Stimulated activated naive CD8-positive, alpha-beta T cell treated with anti-CD3 and anti-CD28 coated beads, Interleukin-15, Interleukin-2, amounts not matched to agents 100 U/mL and 50 U/mL, for 24 hours (primary cell): ENCODE measurements at places on chromosomes 12 and 14.
A peak's percentile ranks its signal among the peaks of the same experiment; 100 is the strongest.

DNA sequence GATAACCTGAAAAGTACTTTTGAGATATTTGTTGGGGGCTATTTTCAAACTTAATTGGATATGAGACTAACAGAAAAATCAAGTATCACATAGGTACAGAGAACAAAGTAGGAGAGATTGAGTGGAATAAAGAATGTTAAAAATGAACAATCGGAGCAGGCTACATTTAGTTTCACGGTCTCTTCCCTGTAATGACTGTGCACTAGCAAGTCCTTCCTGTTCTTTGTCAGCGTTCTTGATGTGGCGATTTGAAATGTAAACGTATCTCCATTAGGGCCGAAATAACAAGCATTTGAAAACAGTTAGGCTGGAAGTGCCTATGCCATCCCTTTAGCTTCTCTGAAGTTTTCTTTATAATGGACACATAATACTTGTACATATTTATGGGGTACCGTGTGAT, 31.0 kb downstream of the SLC25A29 start:
- DNase-seq, result no peak

- DNase-seq, result no peak
These were observed 164.5 kb upstream of the E2F7 start for GRCh38 chr12:77229640-77230442.

- no peak for DNase-seq
These were observed 159.8 kb downstream of the CACNA1C start for GRCh38 chr12:2212537-2212936.

DNA sequence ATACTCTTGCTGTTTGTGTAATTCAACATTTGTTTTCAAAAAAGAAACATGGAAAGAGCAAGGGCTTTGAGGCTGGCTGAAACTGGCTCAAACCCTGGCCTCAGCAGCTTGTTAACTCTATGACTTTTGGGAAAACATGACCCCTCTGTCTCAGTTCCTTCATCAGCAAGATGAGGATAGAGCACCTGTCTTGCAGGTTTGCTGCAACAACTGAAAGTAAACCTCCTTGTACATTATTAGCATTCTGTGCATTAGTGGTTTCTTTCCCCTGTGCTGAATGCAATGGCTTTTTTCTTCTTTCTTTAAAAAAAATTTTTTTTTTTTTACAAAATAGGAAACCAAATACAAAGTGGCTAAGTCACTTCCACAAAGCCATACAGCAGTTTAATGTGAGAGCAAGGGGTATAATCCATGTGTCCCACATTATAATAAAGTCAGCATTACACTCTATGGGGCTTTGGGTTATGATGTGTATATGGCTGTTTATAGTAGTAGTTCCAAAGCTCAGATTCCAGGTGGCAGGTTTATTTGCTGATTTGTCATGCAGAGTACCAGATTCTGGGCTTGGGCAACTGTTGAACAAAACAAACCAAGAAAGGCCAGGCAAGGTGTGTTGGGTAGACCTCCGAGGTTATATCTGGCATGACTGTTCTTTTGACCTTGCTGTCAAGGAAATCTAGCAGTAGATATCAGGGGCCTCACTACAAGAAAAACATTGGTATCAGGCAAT, 194.5 kb upstream of the CNOT2 start:
- DNase-seq, result no peak

- DNase-seq, result peak; percentile 39
These were observed 50.3 kb upstream of the SRSF5 start for GRCh38 chr14:69716478-69717187.

DNA sequence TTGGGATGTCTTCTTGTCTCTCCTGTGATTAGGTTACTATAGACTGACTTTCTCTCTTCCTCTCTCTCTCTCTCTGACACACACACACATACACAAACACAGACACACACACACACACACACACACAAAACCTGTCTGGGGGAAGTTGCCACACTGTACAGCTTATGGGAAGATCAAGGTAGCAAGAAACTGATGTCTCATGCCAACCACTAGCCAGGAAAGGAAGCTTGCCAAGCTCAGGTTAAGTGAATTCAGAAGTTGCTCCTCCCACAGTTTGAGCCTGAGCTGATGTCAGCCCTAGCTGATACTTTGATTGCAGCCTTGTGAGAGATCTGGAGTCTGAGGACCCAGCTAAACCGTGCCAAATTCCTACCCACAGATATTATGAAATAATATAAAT, 67.1 kb downstream of the PPFIA2 start:
- DNase-seq, result no peak

- peak; percentile 66 for DNase-seq
These were observed 82.8 kb downstream of the BORCS5 start for GRCh38 chr12:12439636-12440035.

DNA sequence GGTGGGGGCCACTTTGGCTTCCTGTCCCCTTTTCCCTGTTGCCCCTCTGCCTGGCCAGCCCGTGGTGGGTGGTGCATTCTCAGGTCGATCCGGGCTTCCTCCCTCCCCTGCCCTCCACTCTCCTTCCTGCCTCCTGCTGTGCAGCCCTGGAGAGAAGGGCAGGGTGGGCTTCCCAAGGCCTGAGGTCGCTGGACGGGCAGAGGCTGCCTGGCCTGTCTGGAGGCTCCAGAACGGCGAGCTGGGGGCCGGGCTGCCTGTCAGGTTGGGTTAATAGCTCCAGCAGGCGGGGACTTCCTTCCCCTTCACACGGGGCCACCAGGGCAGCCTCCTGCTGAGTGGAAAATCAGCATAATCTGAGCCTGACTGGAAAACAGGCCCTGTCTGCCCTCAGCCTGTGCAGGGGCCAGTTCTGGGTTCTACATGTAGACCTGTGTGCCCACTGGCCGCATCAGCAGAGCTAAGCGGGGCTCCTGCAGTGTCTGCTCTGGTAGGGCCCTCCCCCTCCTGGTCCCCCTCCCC, 11.3 kb downstream of the KIF26A start:
- DNase-seq, result peak; percentile 54

- DNase-seq, result no peak
These were observed 4.9 kb downstream of the ZFYVE1 start for GRCh38 chr14:73022051-73022450.

DNA sequence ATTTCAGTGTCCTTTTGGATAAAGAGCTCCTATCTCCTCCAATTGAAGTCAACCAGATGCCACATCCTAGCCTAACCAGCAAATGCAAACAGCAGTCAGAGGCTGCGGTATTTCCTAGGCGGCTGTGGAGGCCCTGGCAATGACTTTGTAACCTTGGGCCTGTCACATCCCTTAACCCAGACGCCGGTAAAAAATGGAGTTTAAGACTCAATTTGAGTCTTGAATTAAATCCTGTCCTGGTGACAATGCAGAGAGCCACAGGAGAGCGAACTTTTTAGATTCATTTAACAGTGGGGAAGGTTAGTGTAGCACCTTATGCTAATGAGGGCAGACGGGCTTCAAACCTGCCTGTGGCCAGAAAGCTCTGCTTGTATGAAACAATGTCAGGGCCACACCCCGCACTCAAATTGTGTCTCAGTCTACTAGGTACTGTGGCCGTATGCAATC, 1.3 kb downstream of the C12orf75 start:
- DNase-seq, result no peak

DNA sequence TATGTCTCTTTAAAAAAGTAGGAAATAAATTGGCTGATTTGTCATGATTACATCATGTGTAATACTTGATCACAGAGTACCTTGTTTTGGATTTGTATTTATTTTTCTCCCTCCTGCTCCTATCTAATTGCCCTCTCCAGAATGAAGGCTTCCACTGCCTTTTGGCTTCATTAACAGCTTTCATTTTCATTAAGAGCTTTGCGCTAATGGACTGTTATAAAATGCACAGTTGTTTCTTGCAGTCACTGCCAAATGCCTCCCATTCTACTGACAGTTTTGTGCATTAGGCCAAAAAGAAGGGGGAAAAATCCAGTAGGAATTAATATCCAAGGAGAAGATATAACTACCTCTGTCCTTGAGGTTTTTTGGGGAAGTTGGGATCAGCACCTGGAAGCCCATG, 159.2 kb downstream of the NRXN3 start:
- DNase-seq, result no peak

DNA sequence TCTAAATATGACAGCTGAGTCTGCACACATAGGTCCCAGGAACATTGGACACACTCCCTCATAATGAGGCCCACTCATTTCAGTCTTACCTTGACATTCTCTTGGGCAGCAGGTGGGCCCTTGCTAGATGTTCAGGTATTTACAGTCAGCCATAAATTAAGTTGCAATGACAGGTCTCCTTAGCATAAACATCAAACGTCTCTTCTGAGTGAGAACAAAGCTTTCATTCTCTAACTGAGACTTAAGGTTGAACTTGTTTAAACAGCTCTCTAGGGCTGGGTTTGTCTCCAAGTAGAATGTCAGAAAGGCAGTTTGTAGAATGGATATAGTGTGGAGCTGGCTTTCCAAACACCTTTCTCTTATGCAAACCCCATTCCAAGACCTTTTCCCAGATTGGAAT, 10.3 kb downstream of the ACVR1B start:
- DNase-seq, result no peak

DNA sequence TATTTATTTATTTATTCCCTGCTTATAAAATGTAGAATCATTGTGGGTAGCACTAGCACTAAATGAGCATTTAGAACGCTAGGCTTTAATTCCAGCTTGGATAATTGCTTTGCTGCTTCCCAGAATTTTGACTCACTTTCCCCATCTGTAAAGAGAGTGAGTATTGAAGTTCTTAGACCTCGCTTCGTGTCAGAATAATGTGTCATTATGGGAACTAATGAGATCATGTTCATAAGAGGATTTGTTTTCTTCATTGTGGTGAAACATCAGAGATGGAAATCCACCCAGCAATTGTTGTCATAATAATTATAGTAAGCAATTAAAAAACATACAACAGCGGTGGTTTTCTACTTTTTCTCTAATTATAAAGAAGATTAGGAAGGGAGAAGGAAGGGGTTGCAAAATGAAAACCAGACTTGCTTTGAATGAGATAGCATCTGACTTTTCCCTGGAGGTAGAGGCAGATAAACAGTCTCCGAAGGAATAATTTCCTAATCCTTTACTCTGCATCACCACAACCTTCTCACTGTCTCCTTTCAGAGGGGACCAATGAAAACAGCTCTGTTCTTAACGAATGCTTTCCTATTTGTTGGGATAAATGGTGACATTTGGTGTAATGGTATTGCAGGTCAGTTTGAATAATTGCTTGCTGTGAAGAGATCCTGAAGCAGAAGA, 86.8 kb upstream of the ARHGAP5 start:
- DNase-seq, result no peak

DNA sequence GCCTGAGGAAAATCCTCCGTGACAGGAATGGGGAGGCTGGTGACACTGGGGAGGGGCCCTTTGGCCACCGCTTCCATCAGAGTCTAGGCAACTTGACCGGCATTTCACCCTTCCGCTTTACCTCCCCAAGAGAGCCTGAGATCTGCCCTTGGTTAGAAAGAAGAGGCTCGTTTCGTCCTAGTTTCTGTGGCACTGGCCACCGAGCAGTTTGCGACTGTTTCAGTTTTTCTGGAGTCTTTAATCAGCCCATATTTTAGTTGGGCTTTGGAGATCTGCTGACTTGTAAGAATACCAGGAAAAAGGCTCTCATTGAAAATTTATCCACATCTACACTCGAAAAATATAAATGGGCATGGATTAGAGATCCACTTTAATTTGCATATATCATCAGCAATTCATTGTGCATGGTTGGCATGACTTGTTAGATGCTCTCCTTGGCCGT, 414 bp upstream of the ANKS1B start:
- DNase-seq, result no peak

GRCh38 chr12:50039151-50039835, 14.0 kb upstream of the RACGAP1 start:
- peak; percentile 95 for DNase-seq

DNA sequence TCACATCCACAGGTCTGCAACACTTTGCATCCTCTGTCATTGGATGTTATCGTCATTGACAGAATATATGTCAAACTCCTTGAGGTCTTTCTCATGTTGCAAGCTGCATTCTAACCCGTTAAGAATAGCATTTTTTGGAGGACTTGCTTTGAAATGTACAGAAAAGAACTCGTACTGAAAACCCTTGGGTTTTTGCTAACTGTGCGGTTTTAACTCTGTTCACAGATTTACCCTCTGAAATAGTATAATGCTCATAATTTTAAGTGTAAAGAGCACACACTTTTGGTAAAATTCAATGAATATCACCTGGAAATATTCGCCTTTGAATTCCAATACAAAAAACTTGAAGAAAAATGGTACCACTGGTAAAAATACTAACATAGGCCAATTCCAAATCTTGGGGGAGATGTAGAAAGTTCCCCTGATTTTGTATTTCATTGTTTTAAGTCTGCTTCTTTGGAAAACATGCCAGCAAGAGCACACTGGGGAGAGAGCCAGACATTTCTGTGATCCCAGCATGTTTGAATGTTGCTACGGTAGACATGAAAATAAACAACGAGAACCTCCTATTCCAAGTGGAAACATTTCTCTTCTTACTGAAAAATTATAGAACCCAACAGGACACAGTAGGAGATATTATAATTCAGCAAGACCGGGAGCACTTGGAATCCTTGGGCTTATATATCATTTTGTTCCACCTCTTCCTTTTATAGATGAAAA, 446.0 kb downstream of the AEBP2 start:
- DNase-seq, result no peak

- DNase-seq, result no peak
These were observed 31.8 kb upstream of the RPH3A start for GRCh38 chr12:112759786-112760185.

DNA sequence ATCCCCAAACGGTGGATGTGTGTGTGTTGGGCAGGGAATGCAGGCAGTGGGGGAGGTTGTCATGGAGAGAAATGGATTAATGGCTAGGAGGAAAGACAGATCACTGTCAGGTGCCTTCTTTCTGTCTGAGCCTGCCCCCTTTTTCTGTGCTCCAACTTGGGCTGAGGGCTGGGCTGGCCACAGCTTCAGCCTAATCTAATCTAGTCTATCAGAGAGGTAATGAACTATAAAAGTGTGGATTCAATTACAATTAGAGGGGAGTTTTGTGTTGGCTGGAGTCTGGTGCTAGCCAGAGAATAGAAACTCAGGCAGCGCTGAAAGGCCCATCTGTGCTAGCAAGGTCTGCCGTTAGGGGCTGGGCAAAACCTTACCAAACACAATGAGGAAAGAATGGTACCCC, 41.2 kb downstream of the NEUROD4 start:
- DNase-seq, result no peak

DNA sequence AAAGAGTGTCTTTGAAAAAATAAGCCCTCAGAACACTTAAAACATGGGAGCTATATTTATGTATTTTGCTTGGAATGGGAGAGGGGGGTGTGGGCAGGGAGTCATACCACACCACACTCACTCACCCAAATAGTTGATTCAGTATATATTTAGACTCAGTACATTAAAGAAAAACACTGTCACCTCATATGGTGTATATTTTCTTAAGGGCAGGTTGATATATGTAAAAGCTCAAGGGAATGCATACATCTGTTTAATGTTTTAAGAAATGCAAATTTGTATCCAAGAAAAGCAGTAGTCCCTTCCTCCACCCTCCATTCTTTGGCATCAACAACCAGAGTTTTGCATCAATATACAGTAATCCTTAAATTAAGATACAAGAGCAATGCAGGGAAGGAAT, 1.4 kb downstream of the NFYB start:
- DNase-seq, result no peak

- no peak for DNase-seq
These were observed 35.8 kb downstream of the OTX2 start for GRCh38 chr14:56774503-56774902.

DNA sequence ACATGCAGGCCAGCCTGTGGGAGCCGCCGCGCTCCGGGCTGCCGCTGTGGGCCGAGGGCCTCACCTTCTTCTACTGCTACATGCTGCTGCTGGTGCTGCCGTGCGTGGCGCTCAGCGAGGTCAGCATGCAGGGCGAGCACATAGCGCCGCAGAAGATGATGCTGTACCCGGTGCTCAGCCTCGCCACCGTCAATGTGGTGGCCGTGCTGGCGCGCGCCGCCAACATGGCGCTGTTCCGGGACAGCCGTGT, 2.9 kb downstream of the TMEM121 start:
- DNase-seq, result no peak
